ENCODE measurements at places on chromosomes 2 and 18. TPM values are rescaled to one million over a fixed set of nuclear protein-coding genes. Genes with fewer than 3 reads are reported as not detected.

The LINC00305 gene
- not detected for total RNA-seq

The REG1B gene
- not detected for total RNA-seq

The M1AP gene
- not detected for total RNA-seq

The FOXI3 gene
- not detected for total RNA-seq

The TMEM17 gene
- 2.6 TPM for total RNA-seq

GRCh38 chr2:199984755-199985154 is 29.4 kb downstream of the MAIP1 start:
- no peak for DNase-seq

- no peak for DNase-seq
Measured at GRCh38 chr2:241666627-241667400, 19.8 kb downstream of the DTYMK start.

- DNase-seq: no peak
Measured at GRCh38 chr2:220162320-220162719, 534.9 kb downstream of the SLC4A3 start.

GRCh38 chr2:100692906-100693305 is 127.0 kb upstream of the NPAS2 start:
- no peak for DNase-seq

All from H4 (cell line).